Mammary epithelial cell (primary cell): ENCODE measurements at places on chromosomes 5 and 9. TPM values are rescaled to one million over a fixed set of nuclear protein-coding genes. Genes with fewer than 3 reads are reported as not detected.

DNA sequence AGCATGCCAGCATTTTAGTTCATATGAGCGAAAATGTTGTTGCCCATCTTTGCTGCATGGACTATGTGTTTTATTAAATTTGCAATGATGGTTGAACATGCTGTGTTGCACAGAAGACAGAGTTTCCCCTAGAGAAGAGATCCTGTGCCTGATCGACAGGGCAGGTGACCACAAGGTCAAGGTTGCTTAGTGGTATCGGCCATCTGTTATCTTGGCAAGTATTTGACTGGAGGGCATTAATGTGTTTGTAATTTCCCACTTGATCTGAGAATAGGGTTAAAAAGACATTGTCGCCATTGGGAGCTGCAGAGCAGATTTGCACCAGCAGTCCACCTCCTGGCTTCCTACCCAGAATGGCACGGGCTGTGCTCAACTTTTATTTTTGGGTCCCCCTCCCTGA is 1523.6 kb upstream of the WWC1 start:
- no peak for DNase-seq

DNA sequence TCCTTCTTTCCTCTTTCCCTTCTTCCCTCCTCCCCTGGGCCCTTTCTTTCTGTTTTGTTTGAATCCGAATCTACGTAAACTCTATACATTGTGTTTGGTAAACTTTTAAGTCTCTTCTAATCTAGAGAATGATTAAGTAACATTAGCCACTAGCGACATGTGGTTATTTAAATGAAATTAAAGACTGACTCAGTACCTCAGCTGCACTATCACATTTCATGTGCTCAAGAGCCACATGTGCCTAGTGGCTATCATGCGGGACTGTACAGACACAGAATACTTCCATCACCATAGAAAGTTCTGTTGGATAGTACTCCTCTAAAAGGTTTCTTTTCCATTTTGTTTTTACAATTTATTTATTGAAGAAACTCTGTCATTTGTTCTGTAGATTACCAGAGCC is 29.0 kb downstream of the DCTN4 start:
- DNase-seq: no peak

- no peak for DNase-seq
Measured at GRCh38 chr9:35935755-35936509, 22.0 kb downstream of the OR2S2 start.

DNA sequence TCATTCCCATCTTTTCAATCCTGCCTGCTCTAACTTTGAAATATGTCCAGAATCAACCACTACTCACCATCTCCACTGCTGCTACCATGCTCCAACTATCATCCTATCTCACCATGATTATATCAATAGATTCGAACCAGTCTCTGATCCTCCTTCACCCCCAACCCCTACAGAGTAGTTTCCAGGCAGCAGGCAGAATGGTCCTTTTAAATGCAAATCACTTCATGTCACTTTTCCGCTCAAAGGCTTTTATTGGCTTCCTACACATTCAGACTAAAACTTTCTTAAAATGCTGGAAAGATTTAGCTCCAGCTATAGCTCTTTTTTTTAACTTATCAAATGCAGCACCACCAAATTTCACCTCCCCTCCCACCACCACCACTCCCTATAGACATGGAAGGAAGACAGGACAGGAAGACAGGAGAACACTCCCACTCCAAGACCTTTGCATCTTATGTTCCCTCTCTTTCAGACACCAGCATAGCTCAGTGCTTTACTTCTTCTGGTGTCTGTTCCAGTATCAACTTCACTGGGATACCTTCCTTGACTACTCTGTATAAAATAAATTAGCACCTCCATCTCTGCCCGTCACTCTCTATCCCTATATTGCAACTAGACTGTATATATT is 9.9 kb upstream of the PPP2R2B start:
- DNase-seq: no peak

GRCh38 chr9:121884057-121884541 is 209.0 kb downstream of the TTLL11 start:
- no peak for DNase-seq

DNA sequence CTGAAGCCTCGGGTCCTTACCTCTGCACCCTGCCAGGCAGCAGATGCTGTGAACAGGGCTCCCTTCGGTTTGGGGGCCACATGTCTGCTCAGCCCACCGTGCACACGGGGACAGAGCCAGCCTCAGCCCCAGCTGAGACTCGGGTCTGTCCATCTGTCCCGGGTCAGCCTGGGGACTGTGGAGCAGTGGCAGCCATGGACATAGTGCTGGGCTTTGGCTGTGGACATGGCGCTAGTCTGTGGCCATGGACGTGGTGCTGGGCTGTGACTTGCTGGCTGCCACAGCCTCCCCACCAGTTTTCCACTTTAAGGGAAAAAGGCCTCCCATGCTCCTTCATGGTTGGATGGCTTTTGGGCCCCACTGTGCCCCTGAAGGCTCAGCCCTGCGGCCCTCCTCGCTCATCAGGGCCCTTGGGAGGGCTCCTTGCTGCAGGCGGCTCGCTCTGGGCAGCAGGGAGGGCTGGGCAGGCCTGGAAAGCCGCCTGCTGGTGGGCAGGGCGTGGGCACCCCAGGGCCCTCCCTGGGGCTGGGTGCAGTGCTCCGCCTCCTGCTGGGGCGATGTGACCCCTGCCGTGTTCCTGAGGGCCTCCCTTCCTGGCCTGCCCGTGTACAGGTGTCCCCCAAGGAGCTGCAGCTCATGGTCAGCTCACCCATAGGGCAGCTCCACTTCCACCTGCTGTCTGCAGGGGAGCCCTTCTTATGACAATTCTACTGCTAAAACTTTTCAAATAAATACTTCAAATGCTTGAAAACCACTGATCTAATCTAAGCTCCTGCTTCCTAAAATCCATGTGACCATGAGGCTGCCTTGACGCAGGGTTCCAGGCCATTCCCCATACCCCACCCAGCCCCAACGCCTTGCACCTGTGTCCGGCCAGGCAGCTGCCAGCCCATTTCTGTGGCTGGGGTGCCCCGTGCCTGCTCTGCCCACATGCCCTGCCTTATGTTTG is 112.1 kb upstream of the LMX1B start:
- no peak for DNase-seq

GRCh38 chr5:61603211-61603908 is 271.3 kb downstream of the ZSWIM6 start:
- DNase-seq: no peak

- no peak for DNase-seq
Measured at GRCh38 chr9:71741926-71742648, 26.2 kb downstream of the CEMIP2 start.

DNA sequence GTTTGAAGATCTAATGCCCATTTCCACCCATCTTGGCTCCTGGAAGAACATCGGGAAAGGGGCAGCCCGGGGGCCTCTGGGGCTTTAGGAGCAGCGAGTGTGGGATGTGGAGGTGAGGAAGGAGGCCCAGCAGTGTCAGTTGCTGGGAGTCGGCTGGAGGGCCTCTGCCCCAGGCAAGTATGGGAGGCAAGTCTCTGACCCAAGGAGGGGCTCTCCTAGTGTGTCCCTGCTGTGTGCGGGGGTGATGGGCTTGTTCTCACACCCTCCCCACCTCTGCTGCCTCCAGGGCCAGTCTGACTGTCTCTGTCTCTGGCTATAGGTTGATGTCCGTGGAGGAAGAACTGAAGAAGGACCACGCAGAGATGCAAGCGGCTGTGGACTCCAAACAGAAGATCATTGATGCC is 129.7 kb downstream of the DAB2IP start:
- DNase-seq: no peak

DNA sequence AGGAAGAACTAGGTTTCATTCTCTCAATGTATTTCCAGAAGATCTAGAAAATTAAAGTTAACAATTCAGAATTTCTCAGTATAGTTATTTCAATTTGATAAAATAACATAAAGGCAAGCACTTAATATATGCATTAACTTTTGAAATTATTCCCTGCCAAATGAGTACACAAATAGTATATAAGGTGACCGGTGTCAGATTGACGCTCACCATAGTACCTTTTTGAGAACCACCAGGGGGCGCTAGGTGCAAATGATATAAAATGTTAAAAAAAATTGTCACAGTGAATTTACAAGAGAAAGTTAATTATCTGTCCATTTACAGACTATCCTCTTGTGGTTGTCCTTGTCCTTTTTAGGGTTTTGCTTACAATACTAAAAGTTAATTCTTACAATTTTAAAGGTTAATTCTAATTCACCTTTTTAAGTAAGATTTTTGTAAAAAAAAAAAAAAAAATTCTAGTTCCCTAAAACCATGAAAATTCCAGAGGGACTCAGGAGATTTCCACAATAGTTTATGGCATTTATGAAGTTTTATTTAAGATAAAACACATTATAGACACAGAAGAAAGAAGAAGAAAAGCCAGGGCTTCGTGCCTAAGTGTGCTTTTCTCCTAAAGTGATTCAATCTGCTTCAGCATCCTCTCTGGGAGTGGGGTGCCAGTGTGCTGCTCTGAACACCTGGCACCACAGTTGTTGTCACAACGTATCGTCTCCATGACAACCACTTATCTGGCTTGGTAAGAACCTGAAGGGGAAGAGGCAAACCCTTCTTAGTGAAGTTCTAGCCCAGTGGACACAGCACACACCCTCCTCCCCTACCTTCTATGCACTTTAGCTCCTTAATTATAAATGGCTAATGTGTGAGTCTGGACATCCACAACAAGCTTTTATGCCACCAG is 1.7 kb downstream of the ADAMTS16 start:
- DNase-seq: peak; percentile 29

GRCh38 chr9:93461821-93462220 is 8.4 kb upstream of the FAM120AOS start:
- no peak for DNase-seq

- DNase-seq: no peak
Measured at GRCh38 chr9:127903557-127904475, 4.4 kb upstream of the ST6GALNAC6 start.

DNA sequence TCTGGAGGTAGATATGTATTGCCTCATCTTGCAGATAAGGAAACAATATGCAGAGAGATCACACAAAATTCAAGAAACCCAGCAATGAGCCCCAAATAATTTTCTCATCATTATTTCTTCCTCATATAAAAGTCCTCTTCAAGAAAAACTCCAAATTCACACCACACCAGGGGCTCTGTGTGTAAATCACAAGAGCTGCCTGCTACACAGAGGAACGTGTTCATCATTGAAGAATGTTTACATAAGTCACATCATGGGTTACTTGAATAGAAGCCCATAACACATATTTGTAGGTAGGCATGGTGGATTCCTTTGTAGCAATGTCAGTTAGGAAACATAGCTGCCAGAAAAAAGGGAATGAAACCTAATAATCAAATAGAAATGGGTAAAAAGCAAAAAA is 308.1 kb upstream of the TLE4 start:
- no peak for DNase-seq

DNA sequence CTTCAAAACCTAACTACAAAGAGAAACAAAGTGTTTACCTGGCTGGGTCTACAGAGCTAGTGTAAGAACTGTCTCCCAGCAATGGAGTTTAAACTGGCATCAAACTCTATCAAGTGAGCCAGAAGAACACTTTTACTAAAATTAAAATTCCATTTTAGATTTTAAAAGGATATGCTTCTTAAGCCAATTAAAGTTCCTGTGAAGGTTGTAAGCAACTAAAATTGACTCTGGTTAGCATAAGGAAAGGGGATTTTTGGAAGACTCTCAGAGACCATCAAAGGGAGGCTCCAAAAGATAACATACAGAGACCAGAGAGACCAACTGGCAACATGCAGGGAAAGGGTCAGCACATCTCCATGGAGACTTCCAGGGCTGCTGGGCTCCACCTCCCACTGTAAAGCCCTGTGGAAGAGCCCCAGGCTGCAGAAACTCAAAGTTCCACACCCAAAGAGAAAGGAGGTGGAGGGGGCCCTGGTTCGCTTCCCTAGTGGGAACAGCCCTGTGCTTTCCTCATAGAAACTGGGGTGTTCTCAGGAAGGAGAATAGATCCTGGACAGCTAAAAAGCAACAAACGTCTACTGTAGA is 91.7 kb downstream of the AUH start:
- DNase-seq: no peak

GRCh38 chr5:133792024-133792423 is 176.4 kb downstream of the C5orf15 start:
- no peak for DNase-seq

DNA sequence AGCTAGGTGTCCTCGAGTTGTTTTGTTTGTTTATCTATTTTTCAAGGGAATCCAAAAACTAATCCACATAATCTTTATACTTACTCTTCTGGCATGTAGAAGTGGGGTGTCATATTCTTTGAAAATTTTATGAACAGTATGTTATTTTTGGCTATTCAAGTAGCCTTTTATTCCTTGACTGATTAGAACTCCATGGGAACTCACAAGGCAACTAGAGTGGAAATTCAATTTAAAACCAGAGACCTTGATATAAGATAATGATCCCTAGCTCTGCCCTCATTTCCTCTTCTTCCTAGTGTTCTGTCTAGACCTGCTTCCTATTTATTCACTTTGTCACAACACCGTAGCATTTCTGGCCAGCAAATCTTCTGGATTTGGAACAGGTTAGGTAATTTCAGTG is 1123.7 kb upstream of the C9orf72 start:
- no peak for DNase-seq

- DNase-seq: no peak
Measured at GRCh38 chr5:80010754-80011392, 19.8 kb upstream of the MTX3 start.

- DNase-seq: peak; percentile 88
Measured at GRCh38 chr9:21801683-21802417, 586 bp upstream of the MTAP start.

DNA sequence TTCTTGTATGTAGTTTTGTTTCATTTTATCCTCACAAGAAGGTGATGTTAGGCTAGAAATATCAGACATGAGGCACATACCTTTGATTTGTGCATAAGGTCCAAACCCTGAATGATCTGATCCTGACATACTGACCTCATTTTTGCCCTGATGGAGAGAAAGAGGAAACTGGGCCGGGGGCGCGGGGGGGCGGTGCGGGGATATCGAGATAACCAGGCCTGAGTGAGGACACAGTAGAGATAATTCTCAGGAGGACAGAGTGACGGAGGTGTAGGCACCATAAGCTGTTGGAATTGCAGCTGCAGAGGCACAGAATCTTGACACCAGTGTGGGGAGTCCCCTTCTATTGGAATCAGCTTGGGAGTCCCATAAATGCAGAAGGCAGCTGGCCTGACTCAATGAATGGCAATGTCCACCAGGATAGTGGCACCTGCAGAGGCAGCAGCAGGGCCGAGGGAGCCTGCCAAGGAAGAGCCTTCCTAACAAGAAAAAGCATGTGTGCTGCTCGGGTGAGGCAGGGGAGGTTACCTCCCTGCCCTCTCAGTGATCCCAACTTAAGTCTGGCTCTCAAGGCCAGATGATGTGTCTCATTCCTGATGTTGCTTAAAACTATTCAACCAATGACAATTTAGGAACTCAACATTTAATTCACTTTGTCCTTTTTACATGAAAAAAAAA is 234.3 kb upstream of the MSX2 start:
- no peak for DNase-seq

- no peak for DNase-seq
Measured at GRCh38 chr9:136237486-136238341, 7.9 kb downstream of the QSOX2 start.

IL5 gene
- not detected for polyA plus RNA-seq

FOCAD gene
- 20.0 TPM for polyA plus RNA-seq

LIFR gene
- 1.6 TPM for polyA plus RNA-seq

IFNA14 gene
- polyA plus RNA-seq: not detected

OBP2B gene
- polyA plus RNA-seq: 0.12 TPM

CEL gene
- polyA plus RNA-seq: 1.2 TPM

ARL15 gene
- 12.6 TPM for polyA plus RNA-seq

GNA14 gene
- not detected for polyA plus RNA-seq

PCDHGA10 gene
- polyA plus RNA-seq: 0.03 TPM
